ENCODE measurements at places on chromosomes 3 and 15.

GRCh38 chr3:196514913-196515621 is at the start of gene SMCO1:
SMCO1 (minus strand) TSS chr3:196515346; CDS start chr3:196515209, 137 bp downstream.
- DNase-seq: no peak

DNA sequence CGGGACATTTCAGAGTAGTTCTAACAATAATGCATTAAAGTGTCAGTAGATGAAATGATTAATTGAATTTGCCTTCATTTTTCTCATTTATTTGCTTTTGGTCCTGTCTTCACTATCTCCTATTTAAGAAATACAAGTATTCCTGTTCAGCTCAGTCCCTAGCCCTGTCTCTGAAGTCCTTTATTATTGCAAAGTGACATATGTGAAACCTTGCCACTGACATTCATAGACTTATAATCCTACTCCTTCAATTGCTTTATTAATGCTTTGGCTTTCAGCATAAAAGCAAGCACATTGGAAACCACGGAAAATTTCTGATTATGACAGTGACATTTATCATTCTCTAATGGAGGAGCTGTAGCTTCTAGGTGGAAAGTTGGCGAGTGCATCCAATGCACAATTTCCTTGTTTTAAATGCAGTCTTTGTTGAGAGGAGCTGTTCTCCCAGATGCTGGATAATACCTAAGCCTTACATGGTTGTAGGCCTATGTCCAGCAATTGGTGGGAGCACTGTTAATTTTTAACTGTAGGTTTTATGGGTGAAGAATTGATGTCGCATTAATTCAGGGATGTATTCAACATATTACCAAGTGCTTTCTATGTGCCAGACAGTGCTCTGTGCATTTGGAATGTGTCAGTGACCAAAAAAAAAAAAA is 337.8 kb downstream of the FEZF2 start:
- DNase-seq: no peak

DNA sequence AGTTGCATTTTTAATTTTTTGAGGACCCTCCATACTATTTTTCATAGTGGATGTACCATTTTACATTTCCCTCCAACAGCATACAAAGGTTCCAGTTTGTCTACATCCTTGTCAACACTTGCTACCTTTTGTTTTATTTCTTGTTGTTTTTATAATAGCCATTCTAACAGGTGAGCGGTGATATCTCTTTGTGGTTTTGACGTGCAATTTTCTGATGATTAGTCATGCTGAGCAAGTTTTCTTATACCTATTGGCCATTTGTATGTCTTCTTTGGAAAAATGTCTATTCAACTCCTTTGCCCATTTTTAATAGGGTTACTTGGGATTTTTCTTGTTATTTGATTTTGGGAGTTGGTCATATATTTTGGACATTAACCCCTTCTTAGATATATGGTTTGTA is 187.0 kb downstream of the CDIN1 start:
- no peak for DNase-seq

DNA sequence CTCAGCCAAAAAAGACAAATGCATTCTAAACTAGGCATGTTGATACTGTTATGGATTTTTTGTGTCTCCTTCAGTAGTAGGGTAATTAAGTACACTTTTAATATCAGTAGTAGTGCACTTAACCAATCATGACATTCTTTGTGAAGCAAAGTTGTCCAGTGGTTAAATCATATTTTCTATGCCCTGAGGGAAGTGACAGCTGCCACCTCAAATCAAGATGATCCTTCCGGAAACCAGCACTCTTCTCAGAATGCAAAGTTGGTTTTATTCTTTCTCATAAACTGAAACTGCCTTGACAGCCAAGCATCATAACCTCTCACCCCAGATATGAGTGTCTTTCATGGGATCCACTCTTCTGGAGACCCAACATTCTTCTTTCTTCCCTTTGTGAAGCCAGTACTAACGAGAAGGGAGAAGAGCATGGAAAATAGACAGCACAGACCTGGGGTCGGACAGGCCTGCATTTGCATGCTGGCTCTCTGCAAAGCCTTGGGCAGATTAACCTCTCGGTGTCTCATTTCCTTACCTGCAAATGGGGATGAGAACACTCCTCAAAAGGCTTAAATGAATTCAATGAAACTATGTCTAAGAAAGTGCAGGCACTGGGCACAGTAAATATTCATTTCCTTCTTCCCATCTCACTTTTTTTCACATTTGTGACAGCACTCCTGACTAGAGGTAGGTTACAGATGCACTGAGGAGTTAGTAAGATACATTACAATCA is 13.2 kb downstream of the AAGAB start:
- peak; percentile 37 for DNase-seq

GRCh38 chr3:63060412-63060811 is 185.2 kb upstream of the CADPS start:
- DNase-seq: no peak

DNA sequence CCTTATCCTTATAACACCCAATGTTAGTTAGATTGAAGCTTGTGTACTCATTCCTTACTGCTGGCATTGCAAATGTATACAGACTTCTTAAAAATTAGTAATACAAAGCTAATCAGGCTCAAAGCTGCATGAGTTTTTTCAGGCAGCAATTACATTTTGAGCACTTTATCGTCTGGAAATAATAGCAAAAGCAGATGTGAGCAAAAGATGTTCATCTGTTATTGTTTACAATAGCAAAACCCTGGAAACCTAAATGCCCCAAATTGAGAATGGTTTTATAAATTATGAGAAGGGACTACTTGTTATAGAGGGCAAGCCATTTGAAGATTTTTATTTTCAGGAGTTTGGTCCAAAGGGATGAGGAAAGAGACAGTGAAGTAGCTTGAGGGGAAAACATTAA is 126.4 kb downstream of the GADL1 start:
- no peak for DNase-seq

GRCh38 chr3:46029953-46030543 is 2.8 kb upstream of the XCR1 start:
- no peak for DNase-seq

DNA sequence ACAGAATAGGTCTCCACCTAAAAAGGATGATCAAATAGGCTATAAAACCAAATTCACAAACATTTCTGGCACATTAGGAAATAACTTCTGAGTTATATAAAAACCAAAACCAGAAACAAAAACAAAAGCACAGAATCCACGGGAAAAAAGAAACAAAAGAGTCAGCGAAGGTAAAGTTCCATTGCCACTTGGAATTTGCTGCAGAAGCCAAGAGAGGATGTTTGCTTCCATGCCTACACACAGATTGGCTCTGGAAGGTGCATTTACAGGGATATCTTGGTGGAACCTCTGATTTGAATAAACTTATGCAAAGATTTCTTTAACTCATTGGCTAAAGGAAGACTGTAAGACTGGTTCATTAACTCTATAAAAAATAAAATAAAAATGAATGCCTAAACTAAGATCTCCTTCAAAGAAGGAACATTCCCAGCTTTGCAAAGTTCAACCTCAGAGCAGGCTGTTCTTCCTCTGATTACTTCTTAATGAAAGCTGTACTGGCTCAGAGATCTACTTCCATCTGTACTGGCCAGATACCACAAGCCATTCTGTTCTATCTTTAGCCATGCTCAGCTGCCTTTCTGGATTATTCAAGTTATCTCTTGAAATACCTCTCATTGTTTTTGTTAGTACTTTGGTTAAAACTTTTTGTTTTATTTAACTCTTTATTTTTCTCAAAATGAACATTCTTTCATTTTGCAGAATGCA is 537.5 kb upstream of the CCDC54 start:
- no peak for DNase-seq

DNA sequence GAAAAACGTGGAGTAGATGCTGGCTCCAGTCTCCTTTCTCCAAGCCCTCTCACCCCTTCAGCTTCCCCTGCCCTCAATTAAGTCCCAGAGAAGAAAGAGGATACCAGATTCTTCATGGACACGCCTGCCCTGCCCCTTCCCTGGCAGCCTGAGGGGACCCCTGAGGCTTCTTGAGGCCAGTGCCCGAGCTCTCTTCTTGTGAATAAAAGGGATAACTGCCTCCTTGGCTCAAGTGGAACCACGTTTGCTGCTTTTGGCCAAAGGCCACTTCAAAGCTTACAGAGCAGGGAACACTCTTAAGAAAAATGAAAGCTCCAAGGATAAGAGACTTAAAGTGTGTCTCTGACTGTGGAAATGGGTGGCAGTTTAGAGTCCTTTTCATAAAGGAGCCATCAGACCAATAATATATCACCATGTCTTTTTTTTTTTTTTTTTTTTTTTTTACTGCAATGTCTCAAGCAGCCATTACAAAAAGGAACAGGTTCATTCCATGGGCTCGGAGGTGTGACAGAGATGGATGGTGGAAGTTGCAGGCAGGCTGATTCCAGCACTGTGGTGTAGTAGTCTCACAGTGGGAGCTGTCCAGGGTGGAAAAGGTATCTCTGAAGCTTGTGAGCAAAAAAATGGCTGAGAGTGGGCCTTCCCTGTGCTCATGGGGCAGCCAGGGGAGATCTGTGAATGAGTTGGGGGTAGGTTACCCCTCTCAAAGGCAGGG is 108.8 kb downstream of the SEMA5B start:
- DNase-seq: no peak

- DNase-seq: no peak
These were observed 53.3 kb downstream of the TIPARP start for GRCh38 chr3:156727519-156728205.

- no peak for DNase-seq
These were observed 179.7 kb upstream of the LPP start for GRCh38 chr3:187973977-187974870.

GRCh38 chr15:98983334-98983733 is 24.3 kb downstream of the PGPEP1L start:
- no peak for DNase-seq

DNA sequence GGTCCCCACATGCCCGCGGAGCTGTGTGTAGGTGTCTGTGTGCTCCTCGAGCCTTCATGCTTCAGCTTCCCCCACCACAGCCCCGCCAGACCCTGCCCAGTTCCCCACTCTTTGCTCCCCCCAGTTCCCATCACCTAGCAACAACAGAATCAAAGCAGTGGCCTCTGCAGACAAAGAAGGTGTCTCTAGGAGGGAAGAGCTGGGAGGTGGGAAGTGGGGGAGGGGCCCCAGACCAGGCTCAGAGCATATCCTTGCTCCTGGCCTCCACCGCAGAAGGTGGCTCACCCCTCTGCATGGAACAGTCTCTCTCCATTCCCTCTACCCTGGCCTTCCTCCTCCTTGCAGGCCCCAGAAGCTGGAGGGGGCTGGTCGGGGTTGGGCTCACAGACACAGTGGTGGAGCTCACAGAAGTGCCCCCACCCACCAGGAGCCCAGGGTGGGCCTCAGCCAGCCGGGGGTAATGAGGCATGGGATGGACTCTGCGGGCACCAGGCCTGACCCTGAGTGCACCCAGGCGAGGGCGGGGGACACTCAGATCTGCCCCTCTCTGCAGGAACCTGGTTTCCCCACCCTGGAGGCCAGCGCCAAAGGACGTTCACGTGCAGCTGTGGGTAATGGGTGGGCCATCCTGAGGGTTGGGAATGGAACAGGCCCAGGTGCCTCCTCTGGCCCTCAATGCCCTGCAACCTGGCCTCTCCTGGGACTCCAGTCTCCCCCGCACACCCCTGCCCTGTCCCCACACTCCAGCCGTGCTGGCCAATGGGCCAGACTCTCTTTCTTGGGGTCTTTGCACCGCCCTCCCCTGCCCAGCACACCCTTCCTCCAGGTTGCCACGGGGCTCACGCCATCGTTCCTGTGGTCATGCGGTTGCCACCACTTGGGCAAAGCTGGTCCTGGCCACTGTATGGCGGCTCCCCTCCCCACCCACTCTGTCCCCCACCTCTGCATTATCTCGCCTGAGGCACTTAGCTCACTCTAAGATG is 53.4 kb downstream of the TPRA1 start:
- no peak for DNase-seq

DNA sequence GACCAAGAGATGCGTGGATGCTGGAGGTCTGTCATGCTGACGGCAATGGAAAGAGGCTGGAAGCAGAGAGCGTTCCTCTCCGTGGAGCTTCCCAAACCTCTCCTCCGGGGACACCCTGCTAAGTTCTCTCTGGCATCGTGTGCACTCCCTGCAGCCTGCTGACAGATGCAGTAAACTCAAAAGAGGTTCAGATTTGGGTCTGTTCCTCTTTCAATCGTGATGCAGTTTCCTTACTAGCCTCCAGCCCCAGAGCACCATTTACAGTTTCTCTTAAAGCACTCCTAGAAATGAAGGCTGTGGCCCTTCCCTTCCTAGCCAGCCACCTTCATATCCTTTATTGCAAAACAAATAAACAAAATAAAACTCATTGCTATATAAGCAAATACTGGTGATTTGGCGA is 47.3 kb upstream of the LRRC58 start:
- DNase-seq: no peak

- DNase-seq: no peak
These were observed 227.3 kb upstream of the C2CD4B start for GRCh38 chr15:62392376-62392775.

GRCh38 chr3:135133905-135134683 is 339.0 kb downstream of the EPHB1 start:
- no peak for DNase-seq

DNA sequence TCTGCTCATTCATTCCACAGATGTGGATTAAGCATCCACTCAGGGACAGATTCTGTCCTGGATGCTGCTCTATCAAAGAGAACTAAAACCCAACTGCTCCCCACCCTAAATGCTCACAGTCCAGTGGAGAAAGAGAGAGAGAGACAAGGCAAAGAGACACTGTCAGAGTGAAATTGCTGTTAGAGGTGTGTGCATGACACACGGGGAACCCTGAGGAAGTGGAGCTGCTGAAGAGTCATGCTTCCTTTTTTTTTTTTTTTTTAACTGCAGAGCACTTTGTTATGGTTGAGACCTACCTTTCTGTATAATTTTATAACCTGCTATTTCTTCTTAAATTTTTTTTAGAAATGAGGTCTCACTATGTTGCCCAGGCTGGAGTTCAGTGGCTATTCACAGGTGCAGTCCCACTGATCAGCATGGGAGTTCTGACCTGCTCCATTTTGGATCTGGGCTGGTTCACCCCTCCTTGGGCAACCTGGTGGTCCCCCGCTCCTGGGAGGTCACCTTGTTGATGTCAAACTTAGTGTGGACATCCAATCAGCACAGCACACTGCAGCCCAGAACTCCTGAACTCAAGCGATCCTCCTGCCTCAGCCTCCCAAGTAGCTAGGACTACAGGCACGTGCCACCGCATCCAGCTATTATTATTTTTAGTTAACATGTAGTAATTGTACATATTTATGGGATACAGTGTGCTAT is 18.2 kb upstream of the PSTPIP1 start:
- no peak for DNase-seq

GRCh38 chr3:51961602-51962569 is 5.4 kb downstream of the PCBP4 start:
- no peak for DNase-seq

- peak; percentile 34 for DNase-seq
These were observed 47.8 kb downstream of the OIP5 start for GRCh38 chr15:41284427-41285177.

Data from CD4-positive, alpha-beta T cell treated with Interleukin-12 subunit alpha and Interleukin-12 subunit beta, for 1 hour (primary cell).